Activated naive CD8-positive, alpha-beta T cell treated with anti-CD3 and anti-CD28 coated beads, Interleukin-2, amount 50 U/mL, for 16 hours (primary cell): ENCODE measurements at places on chromosomes 13 and 19.

DNA sequence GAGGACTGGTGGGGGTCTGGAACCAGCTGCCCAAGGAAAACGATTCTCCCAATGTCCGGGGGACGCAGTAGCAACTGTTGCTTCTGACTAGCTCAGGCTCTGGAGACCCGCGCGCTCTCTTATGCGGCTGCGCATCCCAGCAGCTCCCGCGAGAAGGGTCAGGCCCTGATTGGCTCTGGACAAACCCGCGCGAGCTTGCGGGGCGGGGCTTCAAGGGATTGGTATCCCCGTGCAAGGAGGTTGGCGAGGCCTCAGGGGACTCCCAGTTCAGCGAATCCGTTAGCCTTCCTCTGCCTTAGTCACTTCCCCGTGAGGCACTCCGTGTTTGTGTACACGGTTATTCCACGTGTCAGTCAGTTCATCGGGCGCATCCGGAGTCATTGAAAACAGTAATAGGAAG is 20.2 kb downstream of the SIGLECL1 start:
- no peak for DNase-seq

DNA sequence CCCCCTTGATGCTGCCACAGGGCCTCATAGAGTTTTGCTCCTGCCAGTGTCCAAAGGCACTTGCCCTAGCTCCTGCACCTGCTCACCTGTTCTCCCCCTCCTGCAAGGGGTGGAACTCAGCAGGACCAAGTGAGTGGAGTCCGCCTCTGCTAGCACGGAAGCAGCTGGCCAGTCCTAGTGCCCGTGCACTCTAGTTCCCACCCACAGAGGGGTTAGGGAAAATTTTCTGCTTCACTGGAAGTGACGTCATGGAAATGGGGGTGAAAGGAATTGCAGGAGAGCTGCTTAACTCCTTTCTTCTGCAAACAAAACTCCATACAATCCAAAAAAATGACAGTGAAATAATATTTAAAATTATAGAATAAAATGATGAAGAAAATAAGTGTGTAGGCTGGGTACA is 609.7 kb upstream of the SLITRK1 start:
- no peak for DNase-seq

GRCh38 chr13:21176982-21177284 is 475 bp downstream of the MRPL57 start:
- DNase-seq: no peak

- DNase-seq: peak; percentile 71
Measured at GRCh38 chr19:18588611-18589379, at the start of gene REX1BD. TSS of gene REX1BD (plus strand) at chr19:18588798. CDS start at chr19:18588802, 4 bp downstream.
